ENCODE measurements at places on chromosomes 6 and 20.

DNA sequence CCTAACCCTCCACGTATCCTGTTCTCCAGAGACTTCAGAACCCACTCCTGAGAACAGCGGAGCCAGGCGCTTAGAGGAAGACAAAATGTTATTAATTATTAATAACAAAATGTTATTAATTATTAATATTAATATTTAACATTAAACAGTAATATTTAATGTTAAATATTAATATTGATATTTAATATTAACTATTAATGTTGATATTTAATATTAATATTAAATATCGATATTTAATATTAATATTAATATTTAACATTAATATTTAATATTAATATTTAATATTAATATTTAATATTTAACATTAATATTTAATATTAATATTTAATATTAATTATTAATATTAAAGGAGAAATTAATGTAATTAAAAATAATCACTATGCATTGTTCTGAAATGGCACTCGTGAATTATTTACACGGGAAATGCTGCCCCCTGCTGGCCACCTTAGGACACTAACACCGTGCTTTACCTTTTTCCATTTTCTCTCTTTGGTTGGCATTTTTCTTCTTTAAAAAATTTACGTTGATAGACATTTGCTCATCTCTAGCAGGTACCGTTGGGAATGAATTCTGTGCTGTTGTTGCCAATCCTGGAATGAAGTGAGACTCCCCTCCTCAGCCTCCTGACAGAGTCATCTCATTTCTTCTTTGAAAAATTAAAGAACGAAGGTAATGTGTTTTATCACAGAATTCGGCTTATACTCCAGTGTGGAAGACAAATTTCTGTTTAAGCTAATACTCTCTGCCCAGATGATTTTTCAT is 7.5 kb upstream of the GGTLC1 start:
- DNase-seq, result peak; percentile 12

DNA sequence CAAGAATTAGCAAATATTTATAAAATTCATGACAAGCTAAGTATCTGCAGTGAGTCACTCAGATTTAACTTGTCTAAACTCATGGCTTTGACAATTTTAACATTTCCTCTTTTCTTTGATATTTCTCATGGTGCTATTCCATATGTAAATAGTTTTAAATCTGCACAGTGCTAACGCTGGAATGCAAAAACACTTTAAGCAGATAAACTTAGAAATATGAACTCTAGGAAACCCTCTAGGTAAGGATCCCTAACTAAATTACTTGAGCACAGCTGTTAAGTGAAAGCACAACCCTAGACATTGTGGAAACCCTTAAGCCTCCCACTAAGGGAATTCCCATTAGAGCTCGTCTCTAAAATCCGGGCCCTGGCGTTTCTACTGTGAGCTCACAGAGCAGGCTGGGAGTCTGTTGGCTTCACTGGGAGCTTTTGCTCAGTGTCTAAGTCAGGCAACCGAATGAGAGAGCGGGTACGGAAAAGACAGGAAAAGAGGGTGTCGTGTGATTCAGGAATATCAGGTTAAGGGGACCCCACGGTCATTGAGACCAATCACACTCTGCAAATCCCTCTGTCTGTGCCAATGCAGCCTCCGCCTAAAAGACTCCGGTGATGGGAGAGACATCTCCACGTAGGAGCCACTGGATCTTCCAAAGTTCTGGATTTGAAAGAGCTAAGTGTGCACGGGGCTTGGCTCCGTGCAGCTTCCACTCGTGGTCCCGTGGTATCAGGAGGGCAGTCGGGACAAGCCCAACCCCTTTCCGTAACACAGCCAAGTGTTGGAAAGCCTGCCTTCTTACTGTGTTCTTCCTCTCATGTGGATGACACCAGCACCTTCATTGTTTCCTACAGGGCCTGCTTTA is 112.3 kb upstream of the RPS6KA2 start:
- no peak for DNase-seq

- DNase-seq, result no peak
Measured at GRCh38 chr6:98920904-98921431, 26.8 kb downstream of the FBXL4 start.

GRCh38 chr20:3802524-3803239 is 6.6 kb downstream of the CDC25B start:
- peak; percentile 34 for DNase-seq

- no peak for DNase-seq
Measured at GRCh38 chr6:54291738-54292137, 16.5 kb upstream of the TINAG start.

- peak; percentile 55 for DNase-seq
Measured at GRCh38 chr20:38645980-38646858, 44.6 kb downstream of the ARHGAP40 start.

- DNase-seq, result no peak
Measured at GRCh38 chr6:163489584-163489983, 75.1 kb downstream of the QKI start.

- no peak for DNase-seq
Measured at GRCh38 chr6:11762794-11763459, 15.7 kb downstream of the ADTRP start.

DNA sequence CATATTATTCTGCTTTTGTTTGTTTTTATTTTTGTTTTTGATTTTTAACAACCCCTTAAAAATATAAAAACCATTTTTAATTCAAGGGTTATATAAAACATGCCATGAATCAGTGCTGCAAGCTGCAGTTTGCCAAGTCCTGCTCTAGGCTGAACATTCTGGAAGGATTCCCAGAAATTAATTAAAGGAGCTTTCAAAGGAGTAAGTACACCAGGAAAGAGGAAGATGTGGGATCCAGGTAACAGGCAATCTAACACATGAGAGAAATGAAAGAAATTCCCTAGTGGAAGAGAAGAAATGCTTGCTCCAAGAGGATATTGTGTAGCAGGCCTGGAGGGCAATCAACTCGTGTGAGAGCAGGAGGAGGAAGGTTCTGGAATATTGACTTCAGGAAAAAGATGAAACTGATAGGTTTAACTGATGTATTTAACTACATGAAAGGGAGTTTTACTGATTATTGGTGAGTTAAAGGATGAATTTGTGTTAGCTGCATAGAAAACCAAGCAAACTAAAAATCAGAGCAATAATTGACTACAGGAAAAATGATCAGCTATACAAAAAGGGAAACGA is 146.0 kb upstream of the PHACTR1 start:
- no peak for DNase-seq

GRCh38 chr6:144617191-144617590 is 332.1 kb downstream of the UTRN start:
- DNase-seq, result no peak

- no peak for DNase-seq
Measured at GRCh38 chr20:37837924-37838323, 65.0 kb upstream of the VSTM2L start.

DNA sequence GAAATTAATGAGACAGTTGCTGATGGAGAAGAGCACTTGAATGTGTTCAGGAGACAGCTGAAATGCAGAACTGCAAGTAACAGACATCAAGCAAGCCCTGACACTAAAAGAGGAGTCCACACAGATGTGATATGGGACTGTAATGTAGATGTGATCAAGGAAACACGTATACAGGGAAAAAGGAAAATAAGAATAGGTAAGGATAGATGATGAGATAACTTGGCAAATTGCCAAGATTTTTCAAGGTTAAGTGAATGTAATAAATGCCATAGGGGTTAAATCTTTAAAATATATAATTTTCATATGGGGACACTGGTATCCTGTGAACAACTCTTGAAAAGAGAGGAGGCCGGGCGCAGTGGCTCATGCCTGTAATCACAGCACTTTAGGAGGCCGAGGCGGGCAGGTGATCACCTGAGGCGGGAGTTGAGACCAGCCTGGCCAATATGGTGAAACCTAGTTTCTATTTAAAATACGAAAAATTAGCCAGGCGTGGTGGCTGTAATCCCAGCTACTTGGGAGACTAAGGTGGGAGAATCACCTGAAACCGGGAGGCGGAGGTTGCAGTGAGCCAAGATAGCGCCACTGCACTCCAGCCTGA is 7.2 kb upstream of the SNX14 start:
- no peak for DNase-seq

DNA sequence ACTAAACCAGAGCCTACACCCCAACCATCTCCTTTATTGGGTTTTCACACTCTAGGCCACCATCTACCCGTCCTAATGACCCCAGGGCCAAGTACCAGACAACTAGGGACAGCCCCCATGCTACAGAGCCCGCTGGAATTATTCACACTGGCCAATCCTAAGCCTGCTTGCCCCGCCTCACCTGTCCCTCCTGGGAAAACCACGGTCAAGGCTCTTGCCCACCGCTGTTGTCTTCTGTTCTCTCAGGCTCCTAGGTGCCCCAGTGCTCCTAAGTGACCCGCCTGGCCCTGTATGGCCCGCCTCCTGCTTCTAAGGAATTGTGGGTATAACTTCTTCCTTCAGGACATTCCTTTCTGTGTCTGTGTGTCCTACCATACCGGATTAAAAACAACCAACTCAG is 453.4 kb downstream of the CD83 start:
- DNase-seq, result no peak

DNA sequence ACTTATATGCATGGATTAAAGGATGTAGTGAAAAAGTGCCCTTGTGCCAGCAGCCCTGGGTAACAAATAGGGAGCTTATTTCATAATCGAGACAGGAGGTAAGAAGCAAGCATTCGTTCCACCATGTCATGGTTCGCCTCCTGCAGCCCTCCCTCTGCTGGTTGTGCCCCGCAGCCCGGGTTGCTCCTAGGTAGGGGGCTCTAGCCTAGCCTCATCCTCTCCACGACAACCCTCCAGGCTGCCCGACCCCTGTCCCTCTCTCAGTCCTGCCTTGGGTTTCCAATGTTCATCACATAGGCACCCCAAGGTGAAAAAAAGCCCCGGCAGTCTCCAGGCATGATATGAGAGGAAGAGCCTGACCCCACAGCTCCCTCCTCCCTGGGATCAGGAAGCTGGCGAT is 75.5 kb upstream of the SYNDIG1 start:
- no peak for DNase-seq

DNA sequence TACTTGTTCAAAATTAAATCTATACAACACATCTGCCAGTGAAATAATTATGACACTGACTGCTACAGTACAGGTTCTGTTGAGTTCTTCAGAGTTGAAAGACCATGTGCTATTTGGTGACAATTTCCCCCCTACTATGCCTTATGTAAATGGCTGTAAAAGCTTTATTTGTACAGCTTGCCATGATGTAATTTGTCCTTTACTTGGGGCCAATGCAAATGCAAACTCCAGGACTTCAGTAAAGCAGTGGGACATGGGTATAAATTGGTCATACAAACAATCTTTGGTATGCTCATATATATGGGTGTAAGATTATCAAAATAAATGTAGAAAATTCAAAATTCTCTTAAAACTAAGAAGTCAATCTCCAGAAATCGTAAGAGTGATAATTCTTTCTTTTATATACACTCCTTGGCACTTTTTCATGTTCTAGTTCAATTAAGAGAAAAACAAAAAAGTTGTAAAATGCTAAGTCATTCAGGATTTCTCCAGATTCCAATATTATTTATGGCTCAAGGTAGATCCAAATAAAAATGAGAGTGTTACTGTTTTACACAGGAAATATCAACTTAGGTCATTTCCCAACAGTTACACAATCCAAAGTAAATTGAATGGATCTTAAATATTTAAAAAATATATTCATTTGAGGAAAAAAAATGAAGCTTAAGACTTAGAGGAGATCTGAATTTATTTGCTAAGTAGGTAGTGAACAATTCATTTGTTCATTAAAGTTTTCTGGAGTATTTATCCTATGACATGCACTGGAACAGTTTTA is 1310.5 kb upstream of the CITED2 start:
- no peak for DNase-seq

Data from NCI-H2029 (cell line).